ENCODE measurements at places on chromosomes 13 and 19. TPM values are rescaled to one million over a fixed set of nuclear protein-coding genes. Genes with fewer than 3 reads are reported as not detected.

Gene CRLF1
- total RNA-seq: 105 TPM

GRCh38 chr13:46195016-46195415, 13.0 kb upstream of the LCP1 start:
- no peak for DNase-seq
- H3K4me1 ChIP-seq: no peaks in the 10 kb centered on the region
- H3K4me3 ChIP-seq: no peak overlapping the region
- H3K36me3 ChIP-seq: no peaks in the 10 kb centered on the region
- H3K27me3 ChIP-seq: no peaks in the 10 kb centered on the region
- no peak overlapping the region for H3K27ac ChIP-seq

Gene LGALS4
- total RNA-seq: 0.32 TPM

GRCh38 chr19:56538254-56538760, 441 bp upstream of the ZFP28 start:
- H3K27ac ChIP-seq: no peak overlapping the region
- no peaks in the 10 kb centered on the region for H3K4me1 ChIP-seq
- H3K36me3 ChIP-seq: no peaks in the 10 kb centered on the region
- DNase-seq: no peak
- no peak overlapping the region for H3K4me3 ChIP-seq

GRCh38 chr13:112144616-112145550, 77.9 kb downstream of the SOX1 start:
- DNase-seq: no peak
- H3K4me3 ChIP-seq: no peak overlapping the region
- H3K27me3 ChIP-seq: peaks cover 1% of the 10 kb centered on the region
- H3K27ac ChIP-seq: no peak overlapping the region
- H3K4me1 ChIP-seq: no peaks in the 10 kb centered on the region
